ENCODE measurements at places on chromosomes 16 and 17.

DNA sequence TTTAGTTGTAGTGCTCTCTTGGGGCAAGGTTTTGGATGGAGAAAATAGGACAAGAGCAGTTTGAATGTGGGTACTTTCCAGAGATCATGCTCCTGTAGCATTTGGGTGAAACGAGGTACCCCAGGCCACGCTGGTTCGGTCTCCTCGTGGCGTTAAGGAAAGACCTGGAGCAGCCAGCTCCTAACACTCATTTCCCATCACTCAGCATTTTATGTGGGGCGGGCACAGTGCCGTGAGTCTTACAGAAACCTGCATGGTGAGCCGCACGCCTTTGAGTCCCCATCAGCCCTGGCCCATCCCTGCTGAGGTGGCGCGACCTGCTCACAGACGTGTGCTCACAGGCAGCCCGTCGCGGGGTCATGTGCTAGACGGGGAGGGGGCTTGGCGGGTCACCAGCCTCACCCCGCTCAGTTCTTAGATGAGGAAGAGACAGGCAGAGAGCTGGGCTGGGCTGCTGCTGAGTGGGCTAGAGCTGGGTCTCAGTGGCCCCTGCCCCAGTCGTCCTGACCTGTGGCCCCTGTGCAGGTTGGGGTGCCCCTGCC lies 37.3 kb downstream of the TBCD start:
- no peak for DNase-seq

DNA sequence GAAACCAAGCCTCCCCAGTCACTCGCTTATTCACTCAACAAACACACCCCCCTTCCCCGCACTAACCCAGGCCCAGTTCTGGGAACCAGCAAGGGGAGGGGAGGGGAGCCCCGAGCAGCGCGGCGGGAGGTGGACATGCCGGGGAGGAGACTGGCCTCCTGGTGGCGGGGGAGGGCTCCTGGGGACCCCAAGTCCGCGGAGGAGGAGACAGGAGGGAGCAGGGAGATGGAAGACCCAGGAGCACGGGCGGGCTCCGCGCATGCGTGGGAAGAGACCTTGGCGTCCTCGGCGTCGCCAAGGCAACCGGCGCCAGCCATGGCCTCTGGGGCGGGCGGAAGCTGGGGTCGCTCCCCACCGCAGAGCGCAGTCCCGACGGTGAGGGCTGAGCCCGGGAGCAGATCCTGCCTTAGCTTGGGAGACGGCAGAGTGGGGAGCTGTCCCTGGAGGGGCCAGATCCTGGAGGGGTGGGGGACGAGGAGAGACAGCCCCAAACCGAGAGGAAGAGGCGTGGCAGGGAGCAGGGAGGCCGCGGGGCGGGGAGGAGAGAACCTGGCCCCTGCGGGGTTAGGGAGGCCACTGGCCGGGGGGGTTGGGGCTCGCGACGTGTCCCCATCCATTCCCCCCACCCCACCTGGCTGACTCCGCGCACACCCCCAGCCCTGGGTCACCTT lies at the start of gene PRR29:
Gene PRR29 (plus strand): TSS at position 302 of the 671 bp plus-strand sequence. CDS start 14 bp downstream, at position 316.
- DNase-seq = peak; percentile 38

DNA sequence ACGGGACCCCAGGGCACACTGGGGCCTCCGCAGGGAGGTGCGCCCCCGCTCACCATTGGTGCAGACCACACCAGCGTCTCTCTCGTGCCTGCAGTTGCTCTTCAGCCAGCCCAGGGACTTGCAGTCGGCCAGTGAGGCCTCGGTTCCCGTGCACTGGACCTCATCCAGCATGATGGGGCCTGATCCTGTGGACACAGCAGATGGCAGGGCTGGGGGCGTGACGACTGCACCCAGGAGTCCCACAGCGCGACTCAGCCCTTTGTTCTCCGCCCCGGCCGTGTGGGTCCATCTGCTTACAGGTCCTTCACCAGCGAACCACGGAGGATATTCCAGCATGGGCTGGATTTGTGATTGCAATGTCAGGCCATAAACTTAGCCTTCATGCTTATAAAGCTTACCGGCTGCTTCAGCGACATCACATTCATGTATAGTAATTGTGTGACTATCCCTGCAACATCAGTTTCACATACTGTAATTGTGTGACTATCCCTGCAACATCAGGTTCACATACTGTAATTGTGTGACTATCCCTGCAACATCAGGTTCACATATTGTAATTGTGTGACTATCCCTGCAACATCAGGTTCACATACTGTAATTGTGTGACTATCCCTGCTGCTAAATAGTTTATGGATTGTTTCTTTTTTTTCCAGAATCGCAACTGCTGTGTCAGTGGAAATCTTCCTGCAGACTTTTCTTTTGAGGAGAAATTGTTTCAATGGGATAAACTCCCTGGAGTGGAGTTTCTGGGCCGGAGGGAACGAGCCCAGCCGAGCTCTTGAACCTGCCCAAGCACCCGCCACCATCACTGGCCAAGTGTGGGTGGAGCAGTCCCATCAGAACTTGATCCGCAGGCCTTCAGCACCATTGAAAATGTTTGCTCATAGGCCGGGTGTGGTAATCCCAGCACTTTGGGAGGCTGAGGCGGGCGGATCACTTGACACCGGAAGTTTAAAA lies 4.8 kb downstream of the LGALS3BP start:
- DNase-seq = no peak

DNA sequence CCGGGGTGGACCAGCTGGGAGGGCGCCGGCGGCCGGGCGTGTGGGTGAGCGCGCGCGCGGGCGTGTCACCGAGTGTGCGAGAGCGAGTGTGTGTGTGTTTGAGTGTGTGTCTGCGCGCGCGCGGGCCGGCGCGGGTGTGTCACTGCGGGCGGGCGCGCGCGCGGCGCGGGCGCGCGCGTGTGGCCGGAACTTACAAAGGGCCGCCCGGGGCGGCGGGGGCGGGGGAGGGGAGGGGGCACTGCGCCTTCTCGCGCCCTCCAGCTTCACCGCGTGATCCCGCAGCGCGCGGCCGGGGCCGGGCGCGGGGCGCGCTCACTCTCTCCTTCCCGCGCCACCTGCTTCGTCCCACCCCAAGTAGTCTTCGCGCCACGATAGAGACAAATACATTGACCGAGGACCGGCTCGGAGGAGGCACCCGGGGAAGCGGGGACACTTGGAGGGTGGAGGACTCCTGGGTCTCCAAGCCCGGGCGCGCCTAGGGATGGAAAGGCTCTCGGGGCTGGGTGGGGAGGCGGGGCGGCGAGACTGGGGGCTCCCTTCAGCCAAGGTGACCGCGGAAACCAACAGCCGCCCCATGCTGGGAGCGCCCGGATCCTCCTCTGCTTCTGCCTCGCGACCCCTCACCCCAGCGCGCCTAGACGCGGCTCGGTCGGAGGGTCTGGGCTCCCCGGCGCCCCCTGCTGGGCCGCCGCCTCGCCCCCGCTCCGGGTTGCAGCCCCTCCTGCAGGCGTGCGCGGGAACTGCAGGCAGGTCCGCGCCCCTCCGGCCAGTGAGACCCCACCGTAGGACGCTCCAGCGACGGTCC lies at the start of gene SRCIN1:
Gene SRCIN1 (minus strand): TSS at position 112 of the 805 bp plus-strand sequence. CDS start 247 bp downstream, outside the sequence.
- peak; percentile 76 for DNase-seq

DNA sequence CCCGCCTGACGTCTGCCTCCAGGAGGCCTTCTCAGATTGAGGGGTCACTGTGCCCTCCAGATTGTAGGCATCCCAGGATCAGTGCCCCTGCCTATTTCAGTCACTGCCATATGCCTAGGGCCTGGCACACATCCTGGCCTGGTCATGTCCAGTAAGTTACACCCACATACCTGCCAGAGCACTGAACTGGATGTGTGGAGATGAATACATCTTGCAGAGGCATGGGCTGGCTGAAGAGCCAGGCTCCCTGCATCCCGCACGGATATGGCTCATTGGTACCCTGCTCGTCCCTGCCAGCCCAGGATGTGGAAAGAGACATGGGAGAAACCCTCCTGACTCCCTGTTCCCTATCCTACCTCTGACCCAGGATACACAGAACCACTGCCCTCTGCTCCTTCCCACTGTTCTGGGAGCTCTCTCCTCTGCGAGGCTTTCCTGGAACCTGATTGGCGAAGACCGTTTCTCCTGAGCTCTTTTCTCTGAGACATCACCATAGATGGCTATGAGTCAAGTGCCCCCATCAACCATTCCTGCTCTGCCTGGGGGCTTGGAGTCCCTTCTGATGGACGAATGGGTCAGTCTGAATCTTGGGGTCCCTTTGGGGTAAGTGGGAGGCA lies 40.0 kb upstream of the TAC4 start:
- no peak for DNase-seq

GRCh38 chr16:667780-668518 lies at the start of gene RHOT2:
Gene RHOT2, plus strand, starts transcription at chr16:668132. Its CDS starts 68 bp downstream, at chr16:668200.
- DNase-seq = peak; percentile 96
